ENCODE measurements at places on chromosomes 13 and 19. TPM values are rescaled to one million over a fixed set of nuclear protein-coding genes. Genes with fewer than 3 reads are reported as not detected.

DNA sequence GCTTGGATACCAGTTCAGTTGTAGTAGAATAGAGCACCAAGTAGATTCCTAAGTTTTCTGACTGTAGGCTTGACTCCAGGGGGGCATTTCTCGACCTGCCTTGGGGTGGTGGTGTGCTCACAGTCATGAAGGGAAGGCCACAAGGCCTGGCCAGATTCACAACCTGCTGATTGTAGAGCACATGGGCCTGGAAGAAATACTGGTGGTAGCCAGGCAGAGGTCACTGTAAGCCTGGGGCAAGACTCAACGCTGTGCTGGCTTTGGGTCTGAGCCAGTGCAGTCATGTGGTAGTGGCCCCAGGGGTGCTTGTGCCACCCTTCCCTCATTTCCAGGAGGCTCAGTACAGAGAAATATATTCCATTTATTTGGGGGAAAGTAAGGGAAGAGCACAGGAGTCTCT, 832.3 kb upstream of the SLC10A2 start:
- no peaks in the 10 kb centered on the region for H3K36me3 ChIP-seq
- H3K27ac ChIP-seq = no peak overlapping the region
- H3K4me3 ChIP-seq = no peak overlapping the region

DNA sequence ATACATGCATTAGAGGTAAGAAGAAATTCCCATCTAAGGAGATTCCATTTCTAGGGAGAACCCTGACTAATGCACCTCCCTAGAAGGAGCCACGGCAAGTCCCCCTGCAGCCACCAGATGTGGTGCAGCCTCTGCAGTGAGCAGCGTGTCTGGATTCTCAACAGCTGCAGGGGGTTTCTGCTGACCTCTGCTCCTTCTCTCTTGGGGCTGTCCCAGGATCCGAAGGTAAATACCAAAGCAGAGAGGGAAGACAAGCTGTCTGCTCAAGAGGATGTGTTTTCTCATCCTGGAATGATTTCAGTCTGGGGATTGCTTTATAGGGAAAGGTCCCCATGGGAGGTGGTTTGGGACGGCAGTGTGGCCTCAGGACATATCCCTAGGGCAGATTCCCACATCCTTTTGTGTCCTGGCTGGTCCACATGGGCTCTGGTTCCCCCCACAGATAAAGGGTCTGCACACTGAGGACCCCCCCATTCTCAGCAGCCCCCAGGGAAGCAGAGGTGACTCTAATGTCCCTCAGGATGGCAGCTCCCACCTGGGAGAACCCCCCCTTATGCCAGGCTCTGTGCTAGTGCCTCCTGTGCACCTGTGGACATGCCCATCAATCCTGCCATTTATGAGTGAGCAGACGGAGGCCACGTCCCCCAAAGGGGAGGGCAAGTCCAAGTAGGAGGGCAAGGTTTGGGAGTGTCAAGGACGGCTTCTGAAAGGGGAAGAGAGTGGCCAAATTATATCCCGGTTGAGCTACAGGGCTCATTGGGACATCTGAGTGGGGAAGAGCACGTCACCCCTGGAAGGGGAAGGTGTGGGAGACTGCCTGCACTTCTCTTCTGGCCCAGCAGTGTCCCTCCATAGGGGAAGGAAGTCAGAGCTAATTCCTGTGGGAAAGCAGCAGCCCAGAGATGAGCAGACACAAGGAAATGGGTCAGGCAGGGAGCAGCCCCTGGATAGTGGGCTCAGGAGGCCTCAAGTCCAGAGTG, 10.2 kb upstream of the OR10H5 start:
- no peak for DNase-seq
- H3K36me3 ChIP-seq = no peaks in the 10 kb centered on the region
- no peak overlapping the region for H3K27ac ChIP-seq
- H3K27me3 ChIP-seq = no peaks in the 10 kb centered on the region
- no peaks in the 10 kb centered on the region for H3K4me1 ChIP-seq

- DNase-seq = peak; percentile 38
- no peaks in the 10 kb centered on the region for H3K27me3 ChIP-seq
- no peaks in the 10 kb centered on the region for H3K36me3 ChIP-seq
- H3K27ac ChIP-seq = no peak overlapping the region
- H3K4me3 ChIP-seq = no peak overlapping the region
Observed at GRCh38 chr19:29098863-29099481, 114.0 kb downstream of the UQCRFS1 start.

- H3K27ac ChIP-seq = no peak overlapping the region
- DNase-seq = no peak
- H3K4me3 ChIP-seq = no peak overlapping the region
- H3K36me3 ChIP-seq = peaks cover 7% of the 10 kb centered on the region
Observed at GRCh38 chr13:52411629-52412028, 5.7 kb upstream of the THSD1 start.

Gene SELENOV
- total RNA-seq = not detected
